AG20443 (cell line): ENCODE measurements at places on chromosomes 11 and 22.
A peak's percentile ranks its signal among the peaks of the same experiment; 100 is the strongest.

DNA sequence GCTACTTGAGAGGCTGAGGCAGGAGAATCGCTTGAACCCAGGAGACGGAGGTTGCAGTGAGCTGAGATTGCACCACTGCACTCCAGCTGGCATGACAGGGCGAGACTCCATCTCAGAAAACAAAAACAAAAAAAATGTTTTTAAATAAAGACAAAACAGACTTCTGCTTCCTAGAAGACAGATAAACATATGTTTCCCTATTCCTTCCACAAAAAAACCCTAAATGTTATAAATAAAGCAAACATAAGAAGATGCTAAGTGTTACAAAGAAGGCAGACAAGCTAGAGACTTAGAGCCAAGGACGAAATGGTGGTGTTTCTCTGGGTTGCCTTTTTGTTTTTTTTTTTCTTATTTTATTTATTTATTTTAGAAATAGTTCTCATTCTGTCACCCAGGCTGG, 5.6 kb upstream of the CLDN5 start:
- no peak for DNase-seq

DNA sequence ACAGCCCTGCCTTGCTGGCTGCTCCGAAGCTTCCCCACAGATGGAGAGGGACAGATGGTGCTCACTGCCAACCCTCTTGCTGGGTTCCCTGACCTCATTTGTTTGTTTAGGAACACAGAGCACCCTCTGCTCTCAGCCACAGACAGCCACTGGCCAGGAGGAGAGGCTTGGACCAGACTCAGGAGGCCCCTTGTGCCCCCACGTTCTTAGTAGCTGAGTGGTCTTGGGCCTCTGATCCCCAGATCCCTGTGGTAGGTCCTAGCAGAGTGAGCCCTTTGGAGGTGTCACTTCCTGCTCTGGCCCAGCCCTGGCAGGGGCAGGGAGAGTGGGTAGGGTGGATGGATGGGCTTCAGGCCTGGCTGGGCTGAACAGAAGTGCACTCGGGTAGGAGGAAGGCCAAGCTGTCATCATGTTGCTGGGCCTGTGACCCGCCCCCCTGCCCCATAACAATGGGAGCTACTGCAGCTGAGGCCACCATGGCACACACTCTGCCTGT, 84.0 kb downstream of the DHCR7 start:
- DNase-seq: no peak

- DNase-seq: no peak
Observed at GRCh38 chr11:105923252-105923651, 98.8 kb downstream of the MSANTD4 start.

DNA sequence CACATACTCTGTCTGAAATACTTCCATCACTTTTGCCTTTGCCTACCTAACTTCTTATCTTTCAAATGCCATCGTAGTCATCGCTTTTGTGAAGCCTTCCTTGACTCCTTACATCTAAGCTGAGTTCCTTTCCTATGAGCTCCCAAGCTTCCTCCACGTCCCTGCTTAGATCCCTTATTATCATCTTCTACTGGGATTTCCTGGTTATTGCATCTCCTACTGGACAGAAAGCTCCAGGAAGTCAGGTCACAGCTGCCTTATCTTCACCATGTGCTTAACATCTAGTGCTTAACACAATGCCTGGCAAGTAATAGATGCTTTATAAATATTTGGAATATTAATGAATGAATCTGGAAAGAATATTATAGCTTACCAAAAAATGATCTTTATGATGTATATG, 5.9 kb downstream of the YPEL4 start:
- no peak for DNase-seq

GRCh38 chr11:14075118-14076078, 112.9 kb downstream of the SPON1 start:
- peak; percentile 45 for DNase-seq

GRCh38 chr11:79083352-79083751, 357.5 kb downstream of the TENM4 start:
- DNase-seq: no peak

GRCh38 chr11:2461253-2461955, 16.6 kb downstream of the KCNQ1 start:
- DNase-seq: peak; percentile 3

DNA sequence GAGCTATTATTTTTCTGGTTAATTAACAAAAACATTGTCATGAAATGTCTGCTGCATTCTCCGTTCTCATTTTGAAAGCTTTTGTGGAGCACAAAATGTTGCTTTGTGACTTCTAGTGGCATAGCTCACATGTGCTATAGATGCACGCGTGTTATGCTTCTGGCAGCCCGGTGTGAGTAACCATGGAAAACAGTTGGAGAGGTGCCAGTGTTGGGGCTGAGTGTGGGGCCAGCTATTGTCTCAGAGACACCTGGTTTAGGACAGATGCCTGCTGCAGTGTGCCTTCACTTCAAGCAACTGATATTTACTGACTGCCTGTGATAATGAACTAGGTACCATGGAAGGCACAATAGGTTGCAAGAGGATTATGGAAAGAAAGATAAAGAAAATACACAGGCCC, 760.6 kb downstream of the NTM start:
- no peak for DNase-seq

GRCh38 chr22:37604875-37605274, 3.8 kb upstream of the GGA1 start:
- no peak for DNase-seq

DNA sequence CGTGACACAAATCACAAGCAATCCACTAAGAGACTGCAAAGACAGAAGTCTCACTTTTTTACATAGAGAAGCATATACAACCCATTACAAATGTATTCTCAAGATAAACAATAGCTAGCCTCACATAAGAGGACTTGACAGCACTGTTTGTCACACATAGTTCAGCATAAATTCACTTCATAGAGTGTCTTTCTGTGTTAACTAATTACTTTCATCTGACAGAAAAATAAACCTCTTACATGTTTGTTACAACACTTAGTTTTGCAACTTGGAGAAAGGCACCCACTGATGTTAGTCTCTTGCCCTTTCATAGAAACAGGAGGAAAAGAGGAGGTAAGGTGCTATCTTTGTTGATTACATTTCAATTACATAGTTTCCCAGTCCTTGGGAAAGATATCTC, 2221.9 kb upstream of the RAG2 start:
- no peak for DNase-seq

GRCh38 chr11:114273071-114273470, 23.1 kb upstream of the NNMT start:
- DNase-seq: no peak

DNA sequence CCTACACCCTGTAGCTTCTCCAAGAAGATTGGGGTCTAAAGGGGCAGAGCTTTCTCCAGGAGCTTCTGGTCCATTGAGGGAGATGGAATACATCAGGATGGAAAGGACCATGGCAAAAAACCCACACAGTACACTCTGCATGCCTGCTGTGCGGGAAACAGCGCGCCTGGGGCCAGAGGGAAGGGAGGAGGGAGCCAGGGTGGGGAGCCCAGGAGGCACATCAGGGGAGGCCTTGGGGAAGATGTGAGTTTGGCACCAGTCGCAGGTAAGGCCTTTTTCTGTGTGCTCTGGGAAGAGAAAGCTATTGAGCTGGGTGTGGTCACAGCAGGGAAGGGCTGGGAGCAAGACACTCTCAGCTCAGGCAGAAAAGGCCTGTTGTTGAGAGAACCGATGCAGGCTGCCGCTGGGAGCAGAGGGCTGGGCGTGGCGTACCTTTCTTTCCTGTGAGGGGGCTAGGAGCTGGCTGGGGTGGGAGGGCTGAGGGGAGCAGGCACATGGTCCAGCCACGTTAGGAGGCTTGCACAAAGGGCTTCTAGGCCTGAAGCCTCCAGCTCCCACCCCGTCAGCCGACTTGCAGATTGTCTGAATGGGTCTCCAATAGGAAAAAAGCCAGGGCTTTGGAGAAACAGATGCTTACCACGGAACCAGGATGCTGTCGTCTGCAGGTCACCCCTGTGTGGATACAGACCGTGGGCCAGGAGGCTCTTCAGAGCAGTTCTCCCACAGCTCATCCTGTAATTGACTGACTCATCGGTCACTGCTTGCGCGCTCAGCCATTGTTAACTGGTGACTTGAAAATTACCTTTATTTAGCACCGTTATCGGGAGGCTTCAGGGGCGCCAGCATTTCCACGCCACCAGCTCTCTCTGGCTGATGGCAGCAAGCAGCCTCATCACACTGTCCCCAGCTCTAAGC, 237.3 kb downstream of the ST3GAL4 start:
- DNase-seq: no peak

DNA sequence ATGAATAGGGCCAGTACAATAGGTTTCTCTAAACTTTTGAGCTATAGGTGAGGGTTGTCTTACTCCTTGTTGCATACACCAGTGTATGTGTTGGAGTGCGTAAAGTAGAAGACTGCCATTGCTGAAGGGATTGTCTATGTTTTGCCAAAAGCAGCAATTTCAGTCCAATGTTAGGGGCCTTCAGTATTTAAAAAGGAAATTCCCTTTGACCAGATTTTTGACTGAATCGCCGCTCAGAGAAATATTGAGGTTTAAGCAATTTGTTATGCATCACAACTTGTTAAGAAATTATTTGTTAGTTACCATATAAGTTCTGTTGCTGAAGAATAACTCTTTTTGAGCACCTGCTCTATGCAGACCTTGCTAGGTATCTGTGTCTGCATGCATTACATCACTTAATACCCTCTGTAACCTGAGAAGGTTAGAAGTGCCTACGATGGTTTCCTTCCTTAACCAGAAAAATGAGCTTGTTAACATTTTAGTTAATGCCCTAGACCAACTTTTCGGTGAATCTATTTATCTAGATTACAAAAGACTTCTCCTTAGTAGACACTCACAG, 33.9 kb downstream of the MMP20 start:
- DNase-seq: no peak

DNA sequence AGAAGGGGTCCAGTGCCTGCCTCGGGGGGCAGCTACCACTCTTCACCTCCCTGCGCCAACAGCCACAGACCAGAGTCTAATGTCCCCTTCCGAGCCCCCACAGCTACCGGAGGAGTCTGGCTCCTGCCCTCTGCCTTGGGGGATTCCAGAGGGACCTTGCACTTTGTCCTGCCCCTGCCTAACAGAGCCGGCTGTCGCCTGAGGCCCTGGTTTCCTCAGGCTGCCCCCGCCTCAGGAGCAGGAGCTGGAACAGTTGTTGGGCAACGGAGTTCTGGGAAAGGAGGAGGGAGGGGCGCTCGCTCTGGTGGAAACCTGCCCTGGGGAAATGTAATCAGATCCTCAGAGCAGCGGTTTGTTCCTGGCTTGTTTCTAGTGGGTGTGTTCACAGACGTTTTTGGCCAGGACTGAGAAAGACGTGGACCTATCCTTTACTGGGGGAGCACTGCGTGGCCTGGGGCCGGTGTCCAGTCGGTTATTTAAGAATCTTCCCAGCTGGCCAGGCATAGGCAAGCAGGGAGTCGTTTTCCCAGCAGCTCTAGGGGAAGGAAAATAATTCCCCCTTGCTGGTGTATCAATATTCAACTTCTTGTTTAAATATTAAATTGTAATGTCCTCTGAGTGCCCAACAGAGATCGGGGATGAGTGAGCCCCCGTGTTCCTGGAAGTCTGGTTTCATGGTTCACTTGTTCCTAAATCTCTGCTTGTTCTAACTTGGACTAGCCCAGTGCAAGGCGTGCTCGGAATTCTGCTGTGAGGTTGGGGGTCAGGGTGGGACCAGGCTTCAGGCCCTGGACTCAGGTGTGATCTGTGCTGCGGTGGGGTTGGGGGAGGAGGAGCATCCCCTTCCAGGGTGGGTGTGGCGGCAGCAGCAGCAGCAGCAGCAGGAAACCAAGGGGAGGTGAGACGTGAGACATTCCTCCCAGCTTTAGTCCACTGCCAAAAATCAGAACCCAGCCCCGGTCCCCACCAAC, 32.1 kb downstream of the A4GALT start:
- peak; percentile 92 for DNase-seq

DNA sequence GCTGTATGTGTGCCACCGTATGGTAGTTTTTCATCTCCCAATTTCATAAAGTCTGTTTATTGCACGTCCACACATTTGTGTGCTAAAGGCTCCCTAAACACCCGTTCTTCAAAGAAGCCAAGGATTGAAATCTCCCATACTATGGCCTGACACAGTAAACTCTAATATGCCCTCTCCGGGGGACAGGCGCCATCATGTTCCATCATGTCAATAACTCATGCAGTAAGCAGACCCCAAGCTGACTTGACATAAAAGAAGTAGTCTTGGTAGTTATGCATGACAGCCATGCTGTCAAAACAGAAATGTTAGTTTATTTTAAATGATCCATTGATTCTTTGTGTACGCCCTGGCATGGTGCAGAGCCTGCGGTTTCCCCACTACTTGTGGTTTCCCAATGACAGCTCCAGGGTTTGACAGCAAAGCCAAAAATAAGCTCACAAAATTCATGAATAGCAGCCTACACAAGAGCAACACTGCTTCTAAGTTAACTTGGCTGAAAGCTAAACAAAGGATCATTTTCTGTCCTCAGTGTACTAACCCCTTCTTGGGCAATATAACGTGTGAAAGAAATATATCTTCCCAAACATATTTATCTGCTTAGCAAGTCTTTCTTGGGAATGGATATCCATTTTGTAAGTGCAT, 56.5 kb upstream of the CABP7 start:
- DNase-seq: no peak

- DNase-seq: no peak
Observed at GRCh38 chr11:37504060-37504611, 906.1 kb upstream of the RAG2 start.

DNA sequence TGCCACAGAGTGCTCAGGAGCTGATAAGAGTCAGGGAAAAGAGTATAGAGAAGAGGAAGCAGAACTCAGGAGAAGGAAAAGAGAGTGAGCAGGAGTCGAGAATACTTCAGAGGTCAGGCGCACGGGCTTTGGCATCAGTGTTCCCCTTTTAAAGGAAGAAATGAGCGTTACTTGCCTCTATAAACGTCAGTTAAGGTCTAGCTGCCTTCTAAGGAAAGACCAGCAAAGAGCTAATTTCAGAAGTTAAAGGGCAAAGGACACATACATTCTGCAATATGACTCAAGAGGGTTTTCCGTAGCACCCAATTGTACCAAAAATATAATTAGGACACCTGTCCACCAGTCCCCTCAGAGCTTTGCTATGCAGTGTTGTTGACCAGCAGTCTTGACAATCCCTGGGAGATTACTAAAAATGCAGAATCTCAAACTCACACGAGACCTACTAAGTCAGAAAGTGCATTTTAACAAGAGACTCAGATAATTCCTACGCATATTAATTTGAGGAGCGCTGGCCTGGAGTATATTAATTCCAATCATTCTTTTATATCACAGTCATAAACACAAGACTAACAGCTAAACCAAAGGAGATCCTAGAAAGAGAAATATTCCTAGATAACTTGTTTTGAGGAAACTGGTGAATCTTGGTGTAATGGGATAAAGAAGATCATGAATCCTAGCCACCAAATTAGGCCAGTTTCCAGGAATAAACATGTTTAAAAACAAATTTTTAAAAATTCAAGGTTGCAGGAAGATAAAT, 249.0 kb downstream of the CADM1 start:
- no peak for DNase-seq
